WTC11 (cell line): ENCODE measurements at places on chromosomes 11 and 22. TPM values are rescaled to one million over a fixed set of nuclear protein-coding genes. Genes with fewer than 3 reads are reported as not detected.

DNA sequence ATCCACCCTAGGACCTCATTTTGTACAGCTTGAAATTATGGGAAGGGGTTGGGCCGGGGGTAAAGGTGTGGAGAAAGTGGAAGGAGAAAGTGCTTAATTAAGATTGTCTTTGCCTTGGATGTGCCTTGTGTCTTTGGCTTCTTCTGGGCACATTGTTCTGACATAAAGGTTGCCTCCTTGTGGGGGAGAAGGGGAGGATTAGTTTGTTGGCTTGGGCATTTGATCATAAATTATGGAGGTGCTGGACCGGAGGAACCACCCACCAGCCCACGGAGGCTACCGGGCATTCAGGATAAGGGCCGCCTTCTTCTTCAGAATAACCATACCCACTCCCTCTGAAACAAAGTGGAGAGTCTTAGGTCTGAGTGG is 1.3 kb downstream of the PAFAH1B2 start:
- no peak for DNase-seq

DNA sequence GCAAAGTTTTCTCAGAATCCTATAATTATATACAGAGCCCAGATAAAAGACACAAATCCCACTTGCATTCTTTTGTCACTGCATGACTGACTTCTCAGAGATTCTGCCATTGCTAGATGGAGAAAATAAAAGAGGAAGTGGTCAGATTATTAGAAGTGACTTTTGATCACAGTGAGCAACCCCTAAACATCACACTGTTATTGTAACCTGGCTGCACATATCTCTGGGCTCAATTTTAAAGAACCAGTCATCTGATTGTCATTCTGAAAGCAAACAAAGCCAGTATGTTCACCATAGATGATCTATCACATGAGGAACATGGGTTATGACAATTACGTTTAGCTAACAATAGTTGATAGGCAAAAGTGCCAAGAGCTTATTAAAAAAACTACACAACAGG is 47.8 kb downstream of the COPB1 start:
- no peak for DNase-seq

DNA sequence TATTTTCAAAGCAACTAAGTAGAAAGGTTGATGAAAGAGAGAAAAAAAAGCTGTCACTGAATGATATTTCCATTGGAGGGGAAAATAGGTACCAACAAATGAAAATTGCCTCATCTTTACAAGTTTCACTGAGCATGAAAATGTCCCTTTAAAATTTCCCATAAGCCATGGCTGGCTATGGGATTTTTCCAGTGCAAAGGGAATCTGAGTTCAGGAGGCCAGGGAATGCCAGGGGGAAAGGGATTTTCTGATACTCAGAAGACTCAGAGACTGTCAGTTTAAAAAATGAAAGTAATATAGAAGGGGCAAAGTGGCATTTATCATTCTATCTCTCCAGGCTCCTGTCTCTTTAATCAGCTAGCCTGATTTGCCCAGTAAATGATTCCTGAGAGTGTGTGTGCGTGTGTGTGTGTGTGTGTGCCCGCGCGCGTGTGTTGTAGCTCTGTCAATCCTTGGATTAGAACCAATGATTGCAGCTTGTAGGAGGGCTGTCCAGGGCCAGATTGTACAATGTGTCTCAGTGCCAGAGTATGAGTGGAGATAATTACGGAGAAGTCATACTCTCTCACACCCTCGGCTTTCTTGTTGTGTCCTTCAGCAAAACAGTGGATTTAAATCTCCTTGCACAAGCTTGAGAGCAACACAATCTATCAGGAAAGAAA is at the start of gene NTM:
Gene NTM (plus strand): TSS at position 526 of the 662 bp plus-strand sequence.
- DNase-seq, result no peak

OR8J1 gene
- total RNA-seq, result not detected in 3 replicates

GLYATL1 gene
- total RNA-seq, result 5.4 to 9.4 TPM (median 7.3 TPM) in 3 replicates

CEND1 gene
- total RNA-seq, result 2.0 to 3.1 TPM (median 2.7 TPM) in 3 replicates
